Hematopoietic multipotent progenitor cell treated with erythropoietin and hydrocortisone succinate and interleukin-3 and kit ligand, for 8 days (in vitro differentiated cells): ENCODE measurements at places on chromosomes 11 and 22.

DNA sequence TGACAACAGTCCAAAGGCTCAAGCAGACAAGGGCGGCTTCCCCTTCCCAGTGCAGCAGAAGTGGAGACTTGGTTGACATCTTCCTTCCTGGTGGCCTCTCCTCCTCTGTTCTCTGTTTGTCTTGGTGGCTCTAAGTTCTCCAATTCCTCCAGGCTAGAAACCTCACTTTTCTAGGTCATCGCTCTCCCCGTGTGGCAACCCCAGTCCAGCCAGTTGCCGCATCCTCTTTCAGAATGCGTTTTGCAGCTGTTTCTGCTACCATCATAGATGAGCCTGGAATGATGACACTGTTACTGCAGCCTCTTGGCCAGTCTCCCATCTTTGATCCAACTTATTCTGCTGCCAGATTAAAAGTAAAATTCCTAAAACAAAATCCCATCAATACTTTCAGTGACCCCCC lies 201.5 kb downstream of the TRIM29 start:
- DNase-seq: no peak

DNA sequence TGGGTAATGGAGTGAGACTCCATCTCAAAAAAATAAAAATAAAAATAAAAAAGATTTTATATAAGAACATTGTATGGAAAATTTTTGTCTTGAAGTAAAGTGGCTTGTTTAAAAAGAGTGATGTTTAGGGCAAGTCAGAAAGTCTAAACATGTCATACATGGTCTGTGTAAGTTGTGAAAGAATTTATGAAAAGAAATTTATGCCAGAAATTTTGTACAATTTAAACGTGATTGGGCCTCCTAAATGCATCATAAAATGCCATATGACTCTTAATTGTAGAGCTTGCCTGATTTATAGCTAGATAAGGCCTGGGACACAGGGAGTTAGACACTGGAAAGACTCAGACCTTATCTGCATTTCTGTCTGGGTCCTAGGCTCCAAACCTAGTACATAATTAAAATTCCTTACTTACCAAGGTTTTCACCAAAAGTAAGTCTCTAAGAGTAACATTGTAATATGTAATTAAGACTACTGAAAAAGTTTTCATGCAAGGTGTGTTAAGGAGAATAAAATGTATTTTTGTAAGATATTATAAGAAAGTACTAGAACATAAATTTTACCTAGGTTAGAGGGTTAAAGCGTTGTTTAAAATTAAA lies 110.5 kb downstream of the AASDHPPT start:
- DNase-seq: no peak

- no peak for DNase-seq
Observed at GRCh38 chr11:11069841-11070835, 212.3 kb upstream of the ZBED5 start.

DNA sequence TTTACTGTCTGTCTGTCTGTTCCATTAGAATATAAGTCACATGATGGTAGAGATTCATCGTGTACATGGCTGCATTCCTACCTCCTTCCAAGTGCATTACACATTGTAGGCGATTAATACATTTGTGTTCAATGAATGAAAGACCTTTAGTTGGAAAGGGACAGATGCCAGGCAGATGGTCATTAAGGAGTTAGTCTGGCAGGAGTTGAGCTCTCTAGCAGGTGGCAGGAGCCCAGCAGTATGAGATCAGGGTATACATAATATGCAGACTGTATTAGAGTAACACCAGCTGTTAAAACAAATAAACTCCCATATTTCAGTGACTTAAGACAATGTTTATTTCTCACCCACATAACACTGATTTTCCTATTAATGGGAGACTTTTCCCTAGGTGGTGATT lies 147.7 kb upstream of the LARGE1 start:
- no peak for DNase-seq

- DNase-seq: no peak
Observed at GRCh38 chr22:35900483-35901168, 128.0 kb downstream of the RBFOX2 start.

DNA sequence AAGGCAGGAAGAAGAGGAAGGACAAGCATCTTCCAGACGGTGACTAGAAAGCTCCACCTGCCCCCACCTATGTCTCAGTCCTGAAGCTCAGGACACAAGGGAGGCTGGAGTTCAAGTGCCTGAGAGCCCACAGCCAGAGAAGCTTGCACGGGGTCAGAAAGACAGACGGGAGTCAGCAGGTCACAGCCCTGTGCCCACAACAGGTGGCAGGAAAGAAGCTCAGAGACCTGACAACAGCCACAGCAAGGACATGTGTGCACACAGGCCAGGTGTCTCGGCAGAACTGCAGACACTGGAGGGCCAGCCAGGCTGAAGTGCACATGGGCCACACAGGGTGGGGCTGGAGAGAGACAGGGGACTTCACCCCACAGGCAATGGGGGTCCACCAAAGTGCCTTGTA lies 37.2 kb upstream of the MOB2 start:
- DNase-seq: no peak

DNA sequence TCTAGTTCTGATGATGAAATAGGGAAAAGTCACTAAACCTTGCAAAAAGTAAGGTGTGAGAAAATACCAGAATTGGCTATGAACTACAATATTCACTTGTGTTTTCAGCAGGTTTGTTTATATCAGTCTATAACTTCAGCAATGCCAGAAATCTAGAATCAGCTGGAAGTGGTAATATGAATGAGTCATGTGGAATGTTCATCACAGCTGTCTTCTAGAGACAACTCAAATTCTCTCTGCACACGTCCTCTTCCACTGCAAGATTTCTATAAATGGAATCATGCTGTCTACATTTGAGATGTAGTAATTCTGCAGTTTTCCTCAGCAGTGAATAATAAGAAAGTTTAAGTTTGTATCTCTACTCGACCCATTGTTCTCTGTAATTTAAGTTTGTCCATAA lies 89.9 kb downstream of the OR4A15 start:
- DNase-seq: no peak

GRCh38 chr11:26088391-26088790 lies 243.5 kb upstream of the ANO3 start:
- no peak for DNase-seq
